Activated CD4-positive, alpha-beta T cell treated with anti-CD3 and anti-CD28 coated beads for 36 hours (primary cell): ENCODE measurements at places on chromosomes 5 and 9.

- DNase-seq = no peak
Observed at GRCh38 chr9:116057371-116057770, 96.2 kb upstream of the PAPPA start.

DNA sequence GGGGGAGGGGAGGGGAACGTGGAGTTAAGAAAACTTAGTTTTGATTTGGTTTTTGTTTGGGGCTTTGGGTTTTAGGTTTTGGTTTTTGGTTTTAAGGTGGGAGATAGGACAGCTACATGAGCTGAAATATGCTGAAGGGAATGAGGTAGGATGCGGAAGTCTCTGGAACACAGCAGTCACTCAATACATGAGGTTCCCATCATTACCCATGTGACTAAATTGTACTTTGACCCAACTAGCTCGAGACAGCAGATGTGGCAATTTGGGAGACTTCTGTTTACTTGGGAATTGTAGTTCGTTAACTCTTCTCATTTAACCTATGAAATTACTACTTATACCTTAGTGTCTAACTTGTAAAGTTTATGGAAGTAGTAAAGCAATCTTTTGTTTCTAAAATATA is 124.2 kb downstream of the TLE1 start:
- DNase-seq = no peak

DNA sequence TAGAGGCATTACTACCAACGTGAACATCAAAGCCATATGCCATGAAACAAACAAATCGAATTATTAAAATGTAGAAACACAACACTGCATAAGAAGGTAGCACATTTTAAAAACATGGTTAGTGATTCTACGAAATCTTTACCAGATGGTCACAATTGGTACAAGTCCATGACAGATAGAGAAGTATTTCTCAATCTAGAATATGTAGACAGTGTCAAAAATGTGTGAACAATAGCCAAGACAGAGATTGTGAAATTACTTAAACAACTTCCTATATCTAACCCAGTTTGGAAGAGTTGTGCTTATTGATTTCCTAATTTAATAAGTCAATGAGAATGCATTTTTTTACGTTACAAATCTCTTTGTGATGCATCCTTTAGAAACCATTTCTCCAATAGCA is 1121.6 kb downstream of the MAT2B start:
- no peak for DNase-seq

- no peak for DNase-seq
Observed at GRCh38 chr9:93189369-93190132, 5.6 kb downstream of the WNK2 start.

GRCh38 chr9:136267261-136268111 is 21.9 kb upstream of the QSOX2 start:
- DNase-seq = peak; percentile 92

DNA sequence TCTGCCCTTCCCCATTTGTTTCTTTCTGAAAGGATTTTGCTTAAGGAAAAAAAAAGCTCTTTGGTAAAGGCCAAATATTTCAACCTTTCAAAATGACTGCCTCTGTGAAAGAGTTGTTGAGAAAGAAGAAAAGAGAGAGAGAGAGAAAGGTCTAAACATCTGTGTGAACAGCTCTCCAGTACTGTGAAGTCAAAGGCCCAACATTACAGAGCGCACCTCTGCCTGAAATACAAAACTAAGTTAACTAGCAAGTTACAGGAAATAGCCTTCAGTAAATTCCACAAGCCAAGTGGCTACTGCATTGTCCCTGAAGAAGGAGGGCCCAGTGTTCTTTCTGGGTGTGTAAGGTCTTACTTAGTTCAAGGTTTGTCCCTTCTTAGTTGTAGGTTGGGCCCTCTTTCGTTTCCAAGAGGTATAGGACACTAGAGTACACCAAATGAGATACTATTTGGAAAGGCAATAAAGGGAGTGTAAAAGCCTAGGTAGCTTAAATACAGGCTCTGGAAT is 104.4 kb downstream of the THBS4 start:
- no peak for DNase-seq

DNA sequence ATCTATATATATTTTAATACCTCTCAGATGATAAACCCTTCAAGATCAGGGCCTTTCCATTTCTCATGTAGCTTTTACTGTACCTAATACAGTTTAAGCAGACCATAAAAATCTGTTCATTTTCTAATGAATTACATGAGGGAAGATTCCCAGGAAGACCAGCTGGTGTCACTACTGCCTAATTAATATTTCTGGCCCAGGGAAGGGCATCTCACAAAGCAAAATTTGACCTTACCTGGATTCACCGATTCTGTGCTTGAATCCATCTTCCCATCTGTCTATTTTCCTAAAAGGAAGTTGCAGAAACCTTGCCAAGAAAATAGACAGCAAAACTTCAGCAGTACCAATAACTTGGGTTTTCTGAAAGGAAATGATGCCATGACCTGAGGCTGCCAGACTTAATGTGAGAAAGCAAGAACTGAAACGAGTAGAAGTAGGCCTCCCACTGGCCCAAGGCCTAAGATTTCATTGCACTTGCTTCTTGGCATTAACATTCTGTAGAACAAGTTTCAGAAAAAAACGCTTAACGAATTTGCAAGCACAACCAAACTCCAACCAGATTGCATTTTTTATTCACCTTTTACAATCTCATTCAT is 83.0 kb upstream of the GLIS3 start:
- DNase-seq = peak; percentile 14

GRCh38 chr5:55063899-55064298 is 38.5 kb upstream of the GZMA start:
- no peak for DNase-seq

- no peak for DNase-seq
Observed at GRCh38 chr5:32520972-32521371, 64.4 kb upstream of the SUB1 start.

DNA sequence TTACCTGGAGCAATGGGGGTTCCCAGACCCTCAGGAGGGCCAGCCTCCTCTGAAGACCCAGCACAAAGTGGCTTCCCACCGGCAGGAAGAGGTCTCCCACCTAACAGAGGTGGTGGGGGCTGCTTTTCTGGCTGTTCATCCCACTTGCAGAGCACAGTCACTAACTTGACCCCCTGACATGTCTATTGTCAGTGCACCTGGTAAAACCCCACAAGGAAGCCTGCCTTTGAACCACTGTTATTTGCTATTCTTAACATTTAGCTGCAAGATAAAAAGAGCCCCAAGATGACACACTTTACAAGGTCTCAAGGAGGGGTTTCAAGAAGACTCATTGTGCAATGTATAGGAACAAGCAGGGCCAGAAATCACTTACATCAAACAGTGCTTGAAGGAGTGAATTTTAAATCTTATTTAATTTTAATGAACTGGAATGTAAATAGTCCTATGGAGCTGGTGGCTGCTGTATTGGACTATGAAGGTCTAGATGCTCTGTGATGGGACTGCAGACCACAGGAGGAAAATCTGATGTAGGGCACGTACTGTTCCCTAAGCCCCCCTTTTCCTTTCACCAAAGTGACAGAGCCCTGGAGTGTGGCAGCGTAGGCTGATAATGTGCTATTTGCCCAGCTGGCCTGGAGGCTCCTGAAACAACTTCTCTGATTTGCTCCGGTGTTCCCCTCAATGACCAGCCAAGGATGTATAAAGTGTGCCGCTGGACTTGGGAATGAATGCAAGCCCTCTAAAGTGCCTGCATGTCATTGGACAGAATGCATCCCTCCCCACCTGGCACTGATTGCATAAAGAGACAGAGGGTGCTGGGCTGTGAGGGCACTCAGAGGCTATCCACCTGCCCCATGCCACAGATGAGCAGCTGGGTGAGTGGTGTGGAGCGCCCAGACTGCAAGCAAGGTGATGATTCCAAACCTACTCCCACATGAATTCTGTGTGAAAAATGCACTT is 80.2 kb downstream of the PTPN3 start:
- DNase-seq = no peak

DNA sequence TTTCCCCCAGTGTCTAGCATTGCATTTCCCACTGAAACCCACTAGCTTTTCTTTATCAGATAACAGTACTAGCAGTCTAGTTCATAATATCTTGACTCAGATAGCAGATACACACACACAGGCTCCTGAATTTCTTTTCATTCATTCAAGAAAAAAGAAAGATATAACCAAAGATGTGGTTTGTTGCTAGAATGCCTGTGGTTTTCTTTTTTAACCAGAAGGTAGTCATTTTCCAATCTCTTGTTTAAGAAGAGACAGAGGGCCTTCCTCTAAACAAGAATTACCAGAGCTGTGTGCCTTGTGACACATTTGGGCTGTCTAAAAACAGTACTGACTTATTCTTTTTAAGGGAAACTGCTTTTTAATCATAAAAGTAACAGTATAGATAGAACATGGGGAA is 167.3 kb downstream of the PJA2 start:
- DNase-seq = peak; percentile 7

DNA sequence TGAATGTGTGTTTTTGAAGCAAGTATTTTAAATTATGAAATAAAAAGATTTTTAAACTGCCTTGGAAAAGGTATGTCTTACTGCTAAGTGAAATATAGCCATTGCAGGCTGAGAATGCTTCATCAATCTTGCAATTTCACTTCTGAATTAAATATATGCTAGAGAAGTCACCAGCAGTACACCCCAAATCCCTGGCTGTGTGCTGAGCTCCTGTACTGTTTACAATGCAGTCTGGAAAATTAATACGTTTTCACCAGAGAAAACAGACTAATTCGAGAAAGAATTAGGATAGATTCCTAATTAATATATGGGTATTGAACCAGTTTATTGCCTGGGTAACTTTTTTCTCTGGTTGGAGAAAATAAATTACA is 3.2 kb downstream of the PRDM6 start:
- DNase-seq = no peak

GRCh38 chr5:176485176-176485575 is 37.0 kb downstream of the FAF2 start:
- DNase-seq = no peak

DNA sequence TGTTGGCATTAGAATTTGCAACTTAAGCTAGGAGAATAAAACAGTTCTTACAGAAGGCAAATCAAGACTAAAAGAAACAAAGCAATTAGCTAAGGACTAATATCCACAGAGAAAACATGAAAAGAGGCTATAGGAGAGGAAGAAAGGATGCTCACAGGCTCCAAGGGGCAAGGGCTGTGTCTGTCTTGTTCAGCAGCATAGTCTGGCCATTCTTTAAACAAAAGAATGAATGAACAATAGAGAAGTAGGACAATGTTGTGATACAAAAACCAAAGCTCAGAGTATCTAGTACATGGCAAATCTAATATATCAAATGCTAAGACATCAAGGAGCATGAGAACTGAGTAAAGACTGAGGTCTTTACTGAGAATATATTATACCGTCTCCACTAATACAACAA is 39.5 kb downstream of the PLPP1 start:
- DNase-seq = no peak

DNA sequence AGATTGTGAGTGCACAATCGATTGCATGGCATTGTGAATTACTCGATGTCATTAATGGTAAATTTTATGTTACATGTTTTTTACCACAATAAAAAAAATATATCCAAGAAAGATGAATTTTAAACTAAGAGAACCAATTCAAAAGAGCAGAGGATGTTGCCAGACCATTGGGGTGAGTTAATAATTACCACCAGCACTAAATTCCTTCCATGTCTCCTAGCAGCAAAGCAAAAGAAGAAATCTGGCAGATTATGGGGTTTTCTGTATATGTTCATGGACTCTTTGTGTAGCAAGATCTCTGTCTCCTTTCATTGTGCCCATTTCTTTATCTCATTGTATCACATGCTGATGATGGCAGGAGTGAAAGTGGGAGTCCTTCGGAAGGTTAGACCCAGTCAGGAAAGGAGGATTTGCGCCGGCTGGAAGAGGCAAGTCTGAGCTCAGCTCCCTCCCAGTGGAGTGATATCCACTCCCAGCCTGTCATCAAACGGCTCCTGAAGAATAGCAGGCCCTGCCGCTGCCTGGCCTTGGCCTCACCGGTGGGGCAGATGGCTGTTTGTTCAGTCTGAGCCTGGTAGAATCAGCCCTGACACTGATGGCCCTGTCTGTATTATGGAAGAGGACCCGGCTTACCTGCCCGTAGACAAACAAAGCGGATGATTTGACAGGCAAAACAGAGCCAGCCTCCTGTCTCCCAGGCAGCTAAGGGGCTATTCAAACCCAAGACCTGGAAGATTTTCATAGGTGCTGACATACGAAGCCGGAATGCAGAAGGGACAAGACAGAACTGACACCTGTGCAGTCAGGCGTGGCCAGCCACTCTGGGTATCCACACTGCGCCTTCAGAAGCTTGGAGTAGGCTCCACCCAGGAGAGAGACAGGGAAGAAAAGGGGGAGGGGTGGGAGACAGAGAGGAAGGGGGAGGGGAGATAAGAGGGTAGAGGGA is 21.9 kb upstream of the FOXE1 start:
- no peak for DNase-seq

DNA sequence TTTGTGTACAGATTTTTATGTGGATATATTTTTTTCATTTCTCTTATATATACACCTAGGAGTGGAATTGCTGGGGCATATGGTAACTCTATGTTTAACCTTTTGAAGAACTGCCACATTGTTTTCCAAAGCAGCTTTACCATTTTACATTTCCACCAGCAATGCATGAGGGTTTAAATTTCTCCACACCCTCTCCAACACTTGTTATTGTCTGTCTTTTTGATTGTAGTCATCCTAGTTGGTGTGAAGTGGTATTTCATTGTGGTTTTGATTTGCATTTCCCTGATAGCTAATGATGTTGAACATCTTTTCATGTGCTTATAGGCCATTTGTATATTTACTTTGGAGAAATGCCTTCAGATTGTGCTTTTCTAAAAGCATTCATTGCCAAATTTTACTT is 39.1 kb downstream of the YTHDC2 start:
- no peak for DNase-seq

- DNase-seq = no peak
Observed at GRCh38 chr5:89178541-89178940, 295.6 kb upstream of the MEF2C start.

GRCh38 chr9:111953444-111953843 is 56.8 kb downstream of the UGCG start:
- no peak for DNase-seq

GRCh38 chr9:97311798-97312500 is 4.5 kb downstream of the CCDC180 start:
- no peak for DNase-seq

DNA sequence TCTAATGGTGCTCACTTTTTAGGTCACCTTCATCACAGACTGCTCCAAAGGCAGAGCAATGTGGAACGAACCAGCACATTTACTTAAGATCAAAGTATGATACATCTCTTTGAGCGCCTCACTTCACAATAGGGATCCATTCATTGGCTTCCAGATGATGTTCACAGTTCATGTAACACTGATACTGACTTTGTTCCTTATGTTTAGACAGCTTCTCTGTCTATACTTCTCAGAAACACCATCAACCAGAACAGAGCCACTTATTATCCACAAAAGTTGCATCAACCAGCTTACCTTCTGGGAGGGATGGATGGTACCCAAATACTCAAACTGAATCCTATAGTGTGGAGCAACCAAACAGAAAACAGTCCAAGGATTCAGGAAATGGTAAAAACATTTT is 4.6 kb downstream of the PTAR1 start:
- DNase-seq = no peak
